ENCODE measurements at places on chromosomes 1 and 21.

DNA sequence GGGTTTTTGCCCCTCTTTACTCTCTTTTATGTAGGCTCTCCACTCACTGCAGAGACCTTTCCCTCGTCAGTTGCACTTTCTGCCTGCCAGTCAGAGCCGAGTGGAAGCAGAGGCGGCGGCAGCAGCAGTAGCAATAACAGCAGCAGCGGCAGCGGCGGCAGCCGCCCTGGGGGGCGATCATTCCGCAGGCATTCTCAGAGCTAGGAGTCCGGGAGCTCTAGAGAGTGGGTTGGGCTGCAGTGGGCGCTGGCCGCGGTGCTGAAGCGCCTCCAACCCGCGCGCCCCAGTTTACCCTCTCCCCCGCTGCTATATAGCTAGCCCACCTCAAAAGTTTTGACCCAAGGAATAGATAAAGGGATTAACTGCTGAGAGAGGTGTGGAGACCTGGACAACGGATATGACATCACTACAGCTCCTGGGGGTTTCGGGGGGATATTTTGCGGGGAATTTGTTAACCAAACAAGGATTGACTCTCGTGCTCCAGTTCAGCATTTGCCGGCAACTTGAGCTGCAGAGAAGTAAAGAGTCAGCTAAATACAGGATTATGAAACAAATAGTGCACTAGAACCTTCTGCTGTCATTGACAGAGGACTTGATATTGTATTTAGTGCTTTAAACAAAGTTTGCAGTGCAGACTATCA, at the start of gene OLFM3:
TSS of gene OLFM3 (minus strand) at position 102 of the 641 bp plus-strand sequence.
- no peak for DNase-seq

DNA sequence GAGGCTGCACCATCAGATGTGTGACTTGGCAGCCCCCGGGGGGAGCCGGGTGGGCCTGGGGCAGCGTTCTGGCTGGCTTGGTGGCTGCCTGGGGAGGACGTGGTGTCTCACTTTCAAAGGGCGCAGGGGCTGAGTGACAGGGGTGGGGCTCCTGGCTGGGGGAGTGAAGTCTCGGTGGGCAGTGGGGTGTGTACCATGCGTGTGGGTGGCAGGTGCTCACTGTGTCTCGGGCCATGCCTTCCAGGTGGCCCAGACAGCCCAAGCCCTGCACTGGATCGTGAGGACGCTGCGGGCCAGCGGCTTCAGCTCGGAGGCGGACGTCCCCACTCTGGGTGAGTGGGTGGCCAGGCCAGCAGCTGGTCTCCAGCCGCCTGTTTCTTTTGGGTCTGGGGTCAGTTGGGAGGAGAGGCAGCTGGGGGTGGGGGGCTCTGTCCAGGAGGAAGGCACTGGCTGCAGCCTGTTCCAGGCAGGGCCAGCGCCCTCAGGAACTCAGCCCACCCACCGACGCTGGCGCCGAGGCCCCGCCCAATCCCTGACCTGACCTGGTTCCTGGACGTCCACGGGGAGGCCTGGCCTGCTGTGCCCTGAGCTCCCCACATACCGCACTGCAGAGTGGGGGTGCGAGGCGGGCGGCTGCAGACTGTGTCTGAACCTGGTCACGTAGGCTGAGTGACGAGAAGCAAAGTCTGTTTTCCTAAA, 30.6 kb upstream of the LRRC3 start:
- DNase-seq, result no peak

- no peak for DNase-seq
Observed at GRCh38 chr1:40318970-40319621, 2.0 kb upstream of the COL9A2 start.

DNA sequence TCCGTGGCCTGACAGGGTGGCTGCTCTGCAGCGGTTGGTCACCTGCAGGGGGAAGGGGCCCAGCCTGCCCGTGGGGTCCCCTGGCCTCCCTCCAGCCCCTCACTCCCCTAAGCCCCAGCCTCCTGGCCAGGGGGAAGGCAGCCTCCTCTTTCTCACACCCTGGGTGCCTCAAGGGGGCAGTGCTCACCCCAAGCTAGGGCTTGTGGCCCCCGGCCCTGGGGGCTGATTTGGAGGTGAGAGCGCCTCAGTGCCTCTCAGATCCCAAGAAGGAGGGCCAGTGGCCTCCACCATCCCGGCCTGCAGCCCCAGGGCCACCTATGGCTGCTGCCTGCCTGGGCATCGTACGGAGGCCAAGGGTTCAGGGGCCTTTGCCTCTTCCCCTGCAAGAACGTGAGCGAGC, 66.4 kb upstream of the TTC34 start:
- DNase-seq, result no peak

- no peak for DNase-seq
Observed at GRCh38 chr21:44874240-44874496, 678 bp upstream of the PTTG1IP start.

- no peak for DNase-seq
Observed at GRCh38 chr1:89670163-89670562, 37.2 kb downstream of the LRRC8C start.

DNA sequence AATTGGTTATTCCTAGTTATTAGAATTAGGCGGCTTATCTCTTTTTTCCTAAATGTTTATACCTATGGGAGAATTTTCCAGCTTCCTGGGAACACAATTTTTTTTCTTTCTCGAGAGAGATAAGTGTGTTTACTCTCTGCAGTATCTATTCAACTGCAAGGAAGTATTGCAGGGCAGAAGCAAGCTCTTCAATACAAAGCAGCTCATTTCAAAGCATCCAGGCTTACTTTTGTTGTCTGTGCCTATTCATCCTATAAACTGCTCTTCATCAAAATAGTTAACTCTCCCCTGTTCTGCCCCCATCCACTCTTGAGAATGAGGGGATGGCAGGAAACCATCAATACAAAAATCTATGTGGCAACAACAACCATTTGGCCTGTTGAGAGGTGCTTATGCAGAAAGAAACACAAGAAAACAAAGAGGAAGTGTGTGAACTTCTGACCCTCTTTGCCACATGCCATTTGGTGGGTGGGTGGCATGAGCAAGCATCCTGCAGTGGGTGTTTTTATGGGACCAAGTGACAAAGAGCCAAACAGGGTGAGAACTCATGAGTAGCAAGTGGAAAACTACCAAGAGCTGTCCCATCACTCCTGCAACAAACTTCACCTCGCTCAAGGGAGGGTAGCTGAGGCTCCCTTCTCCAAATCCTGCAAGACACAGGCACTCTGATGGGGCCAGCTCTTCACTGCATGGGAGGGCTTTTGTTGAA, 50.6 kb upstream of the MRPS6 start:
- peak; percentile 37 for DNase-seq

DNA sequence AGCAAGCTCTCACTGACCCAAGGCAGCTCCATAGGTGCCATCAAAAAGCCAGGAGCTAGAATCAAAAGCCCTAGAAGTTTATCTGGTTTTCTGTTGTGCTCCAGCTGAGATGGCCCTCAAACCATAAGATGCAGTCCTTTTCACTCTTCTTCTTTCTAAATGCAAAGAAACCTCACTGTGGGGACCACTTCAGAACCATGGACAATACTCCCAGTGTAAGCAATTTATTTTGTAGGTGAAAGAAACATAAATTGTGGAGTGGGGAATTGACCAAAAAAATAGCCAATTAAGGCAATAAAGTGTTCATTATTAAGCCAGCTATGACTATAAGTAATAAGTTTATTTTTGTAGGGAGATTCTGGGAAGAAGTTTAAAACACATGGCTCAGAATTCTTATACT, 1399.9 kb downstream of the PLA2G4A start:
- DNase-seq, result no peak

DNA sequence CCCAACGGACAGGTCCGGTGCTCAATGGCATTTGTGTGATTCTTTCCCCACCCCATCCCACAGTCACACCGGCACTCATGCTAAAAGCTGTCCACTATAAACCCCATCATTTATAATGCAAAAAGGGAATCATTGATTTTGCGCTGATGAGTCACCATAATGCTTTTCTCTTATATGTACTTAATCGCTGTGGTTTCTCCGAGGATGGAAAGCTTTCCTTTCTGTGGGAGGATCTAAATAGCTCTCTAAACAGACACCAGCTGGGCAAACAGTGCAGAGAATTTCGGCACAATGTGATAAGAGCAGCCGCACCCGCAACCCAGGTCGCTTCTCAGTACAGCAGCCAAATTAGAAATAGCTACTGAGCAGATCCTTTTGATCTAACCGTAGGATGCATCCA, 85.6 kb downstream of the SETD4 start:
- no peak for DNase-seq

GRCh38 chr21:14995226-14995625, 69.6 kb downstream of the NRIP1 start:
- no peak for DNase-seq

DNA sequence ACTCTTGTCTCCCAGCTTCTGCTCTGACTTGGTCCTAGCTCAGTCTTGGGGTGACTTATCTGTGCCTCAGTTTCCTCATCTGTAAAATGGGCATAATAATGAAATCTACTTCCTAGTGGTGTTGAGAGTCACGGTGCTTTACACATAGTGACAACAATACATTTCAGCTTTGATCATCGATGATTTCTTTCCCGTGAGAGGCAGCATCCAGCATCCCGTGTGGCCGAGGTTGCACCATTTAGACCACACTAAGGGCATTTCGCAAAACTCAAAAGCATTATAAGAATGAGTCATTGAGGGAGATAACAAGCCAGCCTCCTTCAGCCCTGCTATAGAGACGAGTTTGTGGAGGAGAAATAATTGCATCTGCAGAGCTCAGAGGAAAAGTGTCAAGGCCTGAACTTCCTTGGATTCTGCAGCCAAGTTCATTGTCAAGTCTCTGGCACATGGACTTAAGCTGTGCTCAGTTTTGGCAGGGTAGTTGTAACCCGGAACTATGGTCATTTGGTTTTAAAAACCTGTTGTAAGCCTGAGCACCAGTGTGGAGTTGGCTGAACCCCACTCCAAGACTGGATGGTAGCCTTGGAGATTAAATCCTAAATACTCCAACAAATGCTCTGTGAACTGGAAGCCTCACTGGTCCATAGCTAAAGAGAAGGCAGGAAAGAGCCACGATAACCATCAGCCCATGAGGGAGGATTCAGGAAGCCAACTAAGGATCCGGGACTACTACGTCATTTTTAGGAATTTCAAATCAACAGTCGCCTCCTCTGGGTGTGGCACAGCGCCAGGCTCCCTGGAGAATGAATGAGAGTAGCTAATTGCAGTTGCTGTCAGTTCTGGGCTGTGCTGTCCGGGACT, 64.2 kb downstream of the TCP10L start:
- DNase-seq, result no peak

GRCh38 chr21:15408089-15408488, 321.7 kb upstream of the USP25 start:
- no peak for DNase-seq

DNA sequence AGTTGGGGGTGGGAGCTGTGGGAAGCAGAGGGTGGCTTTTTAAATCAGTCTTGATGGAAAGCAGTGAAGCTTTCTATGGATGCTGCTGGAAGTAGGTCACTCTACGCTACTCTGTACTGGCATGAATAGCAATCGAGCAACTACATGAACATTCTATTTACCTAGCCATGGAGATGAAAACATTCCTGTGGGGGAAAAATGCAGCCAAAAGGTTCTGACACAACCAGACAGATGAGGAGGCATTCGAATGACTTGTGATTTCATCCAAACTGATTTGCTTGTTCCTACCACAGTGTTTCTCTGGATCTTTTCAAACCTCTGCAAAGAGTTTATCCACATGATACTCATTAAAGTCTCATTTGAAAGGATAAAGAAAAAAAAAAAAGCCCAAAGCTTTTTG, 95.0 kb downstream of the ASTN1 start:
- no peak for DNase-seq

DNA sequence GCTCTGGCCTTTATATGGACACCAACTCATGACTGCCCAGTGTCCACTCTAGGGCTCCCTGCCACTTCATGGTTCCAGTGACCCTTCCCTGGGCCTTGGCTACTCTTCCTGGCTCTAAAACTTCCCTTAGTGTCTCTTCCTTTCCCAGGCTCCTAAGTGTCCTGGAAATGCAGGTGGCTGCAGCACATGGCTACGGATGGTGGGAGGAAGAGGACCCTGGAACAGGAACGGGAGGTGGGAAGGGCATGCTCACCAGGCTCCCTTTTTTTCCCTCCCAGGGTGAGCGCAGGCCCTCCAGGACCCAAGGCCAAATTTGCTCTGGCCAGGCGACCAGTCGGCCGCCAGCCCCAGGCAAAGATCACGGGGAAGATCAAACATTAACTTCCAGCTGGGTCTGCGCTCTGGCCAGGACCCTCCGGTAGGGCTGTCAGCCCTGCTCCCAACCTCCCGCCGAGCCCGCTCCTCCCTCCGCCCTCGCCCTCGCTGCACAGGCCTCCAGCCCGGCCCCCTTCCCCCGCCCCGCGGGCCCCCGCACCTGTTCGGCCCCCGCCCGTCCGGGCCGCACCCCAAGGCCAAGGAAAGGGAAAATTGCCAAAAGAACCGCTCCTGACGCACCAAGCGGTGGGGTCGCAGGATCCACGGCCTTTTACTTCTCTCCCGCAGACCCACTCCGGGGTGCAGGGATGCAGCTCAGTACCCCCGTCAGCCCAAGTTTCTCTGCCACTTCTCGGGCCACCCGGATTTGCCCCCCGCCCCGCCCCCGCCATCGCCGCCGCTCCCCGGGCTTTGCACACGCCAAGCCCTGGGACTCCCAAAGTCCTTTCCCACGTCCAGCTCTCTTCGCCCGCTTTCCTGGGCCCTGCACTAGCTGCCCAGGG, 894 bp downstream of the TCEA3 start:
- peak; percentile 9 for DNase-seq

DNA sequence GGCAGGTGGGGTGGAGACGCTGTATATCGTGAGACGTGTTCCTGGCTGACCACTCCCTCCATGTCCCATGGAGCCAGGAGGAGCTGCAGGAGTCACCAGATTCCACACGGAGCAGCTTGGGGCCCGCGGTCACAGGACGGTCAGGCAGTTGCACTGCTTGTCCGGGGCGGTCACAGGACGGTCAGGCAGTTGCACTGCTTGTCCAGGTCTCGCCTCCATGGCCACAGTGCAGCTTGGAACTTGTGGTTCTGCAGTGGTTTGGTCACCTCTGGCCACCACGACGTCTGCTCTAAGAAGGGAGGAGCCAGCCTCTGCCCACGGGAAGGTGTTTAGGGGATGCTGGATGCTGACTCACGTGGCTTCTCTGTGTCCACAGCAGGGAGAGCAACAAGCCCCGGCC, 33.0 kb downstream of the SLX9 start:
- DNase-seq, result no peak

DNA sequence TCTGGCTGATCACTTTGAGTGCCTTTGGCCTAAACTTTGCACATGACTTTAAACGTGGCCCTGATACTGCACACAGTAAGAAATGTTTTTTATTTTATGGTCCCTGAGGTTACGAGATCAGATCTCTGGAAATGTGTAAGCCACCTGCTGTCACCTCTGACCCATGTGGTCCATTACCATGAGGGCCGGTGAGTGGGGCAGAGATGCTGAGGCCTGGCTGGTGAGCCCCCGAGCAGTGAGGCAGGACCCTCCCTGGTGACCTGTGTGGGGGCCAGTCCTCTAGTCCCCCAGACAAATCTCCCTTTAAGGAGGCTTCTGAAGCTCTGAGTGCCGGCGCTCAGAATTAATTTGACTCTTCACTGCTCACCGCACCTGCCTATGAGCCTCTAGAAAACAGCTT, 12.4 kb downstream of the TFF3 start:
- no peak for DNase-seq

GRCh38 chr1:208581209-208581608, 337.0 kb upstream of the PLXNA2 start:
- no peak for DNase-seq
